ENCODE measurements at places on chromosomes 7 and 10.

GRCh38 chr7:99805641-99806040 is 21.7 kb upstream of the CYP3A4 start:
- DNase-seq, result no peak

- DNase-seq, result no peak
Measured at GRCh38 chr10:69179089-69179742, 818 bp upstream of the SUPV3L1 start.

- DNase-seq, result no peak
Measured at GRCh38 chr10:5594271-5595049, 69.7 kb downstream of the CALML3 start.

GRCh38 chr7:76369018-76369417 is 10.2 kb upstream of the YWHAG start:
- no peak for DNase-seq

GRCh38 chr10:101851411-101852116 is 8.0 kb upstream of the KCNIP2 start:
- DNase-seq, result no peak

DNA sequence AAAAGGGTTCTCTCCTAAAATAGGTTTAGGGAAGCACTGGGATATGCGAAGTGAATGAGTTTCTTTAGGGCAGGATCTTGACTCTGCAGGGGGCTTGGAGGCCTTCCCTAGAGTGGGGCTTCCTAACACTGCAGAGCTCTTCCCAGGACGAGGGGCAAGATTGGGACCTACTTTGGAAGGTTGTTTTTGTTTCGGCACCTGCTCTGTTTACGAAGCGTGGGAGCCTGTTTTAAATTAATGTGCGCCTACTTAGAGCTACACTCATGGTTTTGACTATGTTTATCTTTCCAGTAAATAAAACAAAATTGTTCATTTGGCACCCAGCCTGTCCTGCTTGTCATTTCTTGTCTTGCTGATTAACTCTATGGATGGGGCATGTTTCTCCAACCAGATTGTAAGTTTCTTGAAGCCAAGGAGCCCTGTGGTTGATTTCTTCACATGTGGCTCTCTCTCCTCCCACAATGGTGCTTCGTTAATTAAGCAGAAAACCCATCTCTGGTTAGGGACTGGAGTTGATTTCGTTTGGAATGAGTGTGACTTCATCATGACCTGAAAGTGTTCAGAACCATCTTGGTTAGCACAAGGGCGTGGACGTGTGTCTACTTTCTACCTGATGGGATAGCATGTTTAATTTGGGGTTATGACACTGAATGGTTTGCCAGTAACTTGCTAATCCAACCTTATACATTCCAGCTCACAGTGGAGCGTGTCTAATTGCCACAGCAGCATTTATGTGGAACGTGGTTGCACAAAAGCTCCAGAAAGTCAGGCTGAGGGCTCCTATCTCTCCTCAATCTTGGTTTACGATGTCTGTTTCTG is 98.1 kb downstream of the TCF7L2 start:
- DNase-seq, result peak; percentile 98

DNA sequence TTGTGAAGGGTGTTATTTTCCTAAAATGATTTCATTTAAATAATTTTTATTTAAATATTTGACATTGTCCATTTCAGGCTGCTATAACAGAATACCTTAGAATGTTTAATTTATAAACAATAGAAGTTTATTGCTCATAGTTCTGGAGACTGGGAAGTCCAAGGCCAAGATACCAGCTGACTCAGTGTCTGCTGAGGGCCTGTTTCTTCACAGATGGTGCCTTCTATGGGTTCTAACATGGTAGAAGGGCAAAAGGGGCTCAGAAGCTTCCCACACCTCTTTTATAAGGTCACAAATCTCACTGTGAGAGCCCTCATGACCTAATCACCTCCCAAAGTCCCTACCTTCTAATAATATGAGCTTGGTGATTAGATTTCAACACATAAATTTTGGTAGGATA is 50.7 kb downstream of the MTURN start:
- no peak for DNase-seq

DNA sequence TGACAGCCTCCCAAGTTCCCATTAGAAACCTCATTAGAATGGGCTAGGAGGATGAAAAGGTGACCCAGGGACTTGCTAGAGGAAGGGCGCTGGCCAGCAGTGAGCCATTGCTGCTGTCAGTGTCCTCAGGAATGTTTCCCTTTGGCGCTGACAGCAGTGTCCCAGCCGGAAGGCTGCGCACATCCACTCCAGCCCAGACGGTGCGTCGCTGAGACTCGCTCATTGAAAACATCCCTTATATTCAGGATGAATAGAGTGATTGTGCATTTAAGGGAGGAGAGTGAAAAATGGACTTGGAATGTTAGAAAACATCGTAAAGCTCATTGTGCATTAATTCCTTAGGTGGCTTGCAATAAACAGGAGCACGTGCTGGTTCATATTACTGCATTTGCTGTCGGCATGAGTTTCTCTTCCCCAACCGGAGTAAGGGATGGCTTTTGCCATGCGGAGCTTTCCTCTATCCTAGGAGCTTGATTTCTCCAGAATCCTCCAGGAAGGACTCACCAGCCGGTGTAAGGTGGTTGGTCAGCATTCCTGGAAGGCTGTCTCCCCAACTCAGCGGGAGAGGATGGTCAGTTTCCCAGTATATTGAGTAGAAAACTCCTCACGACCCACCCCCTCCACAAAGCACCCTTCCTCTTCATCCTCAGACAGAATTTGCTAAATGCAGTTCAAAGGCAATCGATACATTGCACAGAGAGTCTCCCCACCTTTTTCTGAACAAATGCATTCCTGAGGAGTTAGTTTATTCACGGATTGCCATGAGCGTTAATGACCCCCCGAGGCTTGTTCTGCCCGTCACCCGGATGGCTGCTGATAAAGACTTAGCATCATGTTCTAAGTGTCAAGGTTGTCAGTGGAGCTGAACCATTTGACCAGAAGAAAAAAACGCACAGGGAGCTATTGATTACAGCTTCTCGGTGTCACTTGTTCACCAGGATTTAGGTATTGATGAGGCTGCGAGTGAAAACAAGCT is 201.8 kb downstream of the EBF3 start:
- no peak for DNase-seq

- DNase-seq, result no peak
Measured at GRCh38 chr7:111780527-111780926, 218.2 kb upstream of the IMMP2L start.

GRCh38 chr10:124701435-124701834 is 42.7 kb downstream of the FAM53B start:
- DNase-seq, result peak; percentile 39

DNA sequence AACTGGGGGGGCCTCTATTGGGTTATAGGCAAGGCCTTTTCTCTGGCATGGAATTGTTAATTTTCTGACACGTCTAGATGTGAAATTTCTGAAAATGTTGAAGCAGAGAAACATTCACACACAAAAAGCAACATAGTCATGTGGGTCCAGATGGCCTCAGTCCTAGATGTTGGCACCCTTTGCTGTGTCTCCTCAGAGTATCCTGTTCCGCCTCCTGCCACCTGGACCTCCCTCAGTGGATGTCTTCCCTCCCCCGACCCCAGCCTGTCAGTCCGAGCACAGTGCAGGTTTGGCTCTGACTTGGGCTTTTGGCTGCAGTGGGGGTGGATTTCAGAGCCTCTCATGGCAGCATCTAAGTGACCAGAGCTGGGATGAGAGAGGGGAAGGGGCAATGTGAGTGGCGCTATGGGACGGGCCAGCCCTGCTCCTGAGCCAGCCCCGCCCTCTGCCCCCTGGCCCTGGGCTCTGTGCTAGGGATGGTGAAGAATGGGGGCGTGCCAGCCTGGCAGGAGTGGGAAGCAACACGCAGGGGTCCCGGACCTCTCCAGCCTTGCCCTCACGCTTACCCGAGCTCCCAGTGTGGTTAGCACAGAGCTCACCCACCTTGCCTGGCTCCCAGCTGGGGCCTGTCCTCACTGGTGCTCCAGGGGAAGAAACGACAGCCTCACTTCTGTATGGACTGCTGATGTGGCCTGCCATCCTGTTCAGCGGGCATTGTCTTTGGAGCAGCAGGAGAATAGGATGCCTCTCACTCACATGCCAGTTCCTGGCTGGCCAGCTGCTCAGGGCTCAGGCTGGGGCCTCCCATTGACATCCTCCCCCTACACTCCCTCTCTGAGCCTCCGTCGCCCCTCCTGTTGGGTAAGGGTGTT is 6.2 kb downstream of the ATP6V0E2 start:
- DNase-seq, result no peak

Data from renal cortical epithelial cell (primary cell).